ENCODE measurements at places on chromosomes 6 and 20.

GRCh38 chr20:7708782-7709181, 231.5 kb downstream of the HAO1 start:
- DNase-seq: no peak

DNA sequence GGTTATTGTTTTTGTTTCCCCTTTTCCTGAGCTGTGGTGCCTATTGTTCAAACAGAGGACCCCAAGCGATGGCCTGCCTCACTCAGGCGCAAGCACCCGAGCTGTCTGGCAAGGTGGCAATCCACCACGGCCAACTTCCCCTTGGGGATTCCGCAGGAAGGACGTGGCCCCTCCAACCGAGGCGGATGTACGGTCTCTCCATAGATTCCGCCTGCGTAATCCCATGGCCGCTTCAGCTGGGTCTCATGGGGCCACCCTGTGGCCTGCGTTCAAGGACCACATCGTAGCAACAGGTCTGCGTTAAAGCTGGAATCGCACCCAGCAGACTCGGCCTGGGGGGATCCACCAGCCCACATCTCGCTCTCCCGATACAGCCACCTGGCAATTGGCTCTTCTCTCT, 79.9 kb downstream of the CEBPB start:
- no peak for DNase-seq

GRCh38 chr6:151784441-151785214, 22.9 kb upstream of the ESR1 start:
- no peak for DNase-seq

DNA sequence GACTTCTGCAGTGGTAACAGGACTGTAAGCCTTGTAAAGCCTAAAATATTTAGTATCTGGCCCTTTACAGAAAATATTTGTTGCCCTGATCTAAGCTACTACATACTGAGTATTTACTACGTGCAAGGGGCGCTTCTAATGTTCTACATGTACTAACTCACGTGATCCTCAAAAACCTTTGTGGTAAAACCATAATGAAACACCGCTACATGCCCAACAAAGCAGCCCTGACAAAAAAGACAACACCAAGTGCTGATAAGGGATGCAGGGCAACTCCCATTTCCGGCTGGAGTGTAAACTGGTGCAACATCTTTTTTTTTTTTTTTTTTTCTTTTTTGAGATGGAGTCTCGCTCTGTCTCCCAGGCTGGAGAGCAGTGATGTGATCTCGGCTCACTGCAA, 85.0 kb downstream of the SULF2 start:
- no peak for DNase-seq

- no peak for DNase-seq
Measured at GRCh38 chr20:46388201-46388836, 18.1 kb downstream of the ELMO2 start.

DNA sequence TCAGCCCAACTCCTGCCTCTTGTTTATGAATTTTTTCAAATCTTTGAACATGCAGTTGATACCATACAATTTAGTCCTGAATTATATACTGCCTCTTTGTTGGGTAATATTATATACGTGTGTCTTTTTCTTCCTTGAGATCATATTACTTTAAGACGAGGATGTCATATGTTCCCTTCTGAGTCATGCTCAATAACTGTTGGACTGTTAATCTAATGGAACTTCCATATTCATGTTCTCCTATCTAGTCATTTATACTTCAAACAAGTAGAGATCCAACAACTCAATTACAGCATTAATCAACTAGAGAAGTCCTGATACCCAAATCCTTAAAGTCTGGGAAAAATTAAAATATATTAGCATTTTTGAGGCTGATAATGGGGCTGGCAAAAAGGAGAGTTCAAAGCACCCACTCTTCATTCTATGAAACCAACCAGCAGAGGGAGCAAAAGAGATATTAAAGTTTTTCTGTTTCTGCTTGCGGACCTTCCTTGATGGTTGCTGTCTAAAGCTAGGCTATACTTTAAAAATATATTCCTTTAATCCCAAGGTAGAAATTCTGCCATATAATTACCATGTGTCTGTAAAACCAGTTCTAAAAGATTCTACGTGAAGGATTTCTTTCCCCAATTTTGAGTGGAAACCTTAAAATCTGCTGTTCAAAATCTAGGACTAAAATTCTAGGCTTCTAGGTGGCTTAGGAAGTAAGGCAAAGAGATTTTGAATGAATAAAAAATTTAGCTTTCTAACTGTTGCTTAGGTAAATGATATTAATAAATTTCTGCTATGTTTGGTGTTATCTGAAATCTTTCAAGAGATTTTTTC, 498.9 kb downstream of the BCKDHB start:
- DNase-seq: no peak

GRCh38 chr20:51514249-51514648, 28.3 kb downstream of the NFATC2 start:
- no peak for DNase-seq

GRCh38 chr6:160831739-160832138, 129.7 kb downstream of the PLG start:
- DNase-seq: no peak

GRCh38 chr6:36098920-36099647, 31.2 kb upstream of the MAPK13 start:
- DNase-seq: peak; percentile 61

DNA sequence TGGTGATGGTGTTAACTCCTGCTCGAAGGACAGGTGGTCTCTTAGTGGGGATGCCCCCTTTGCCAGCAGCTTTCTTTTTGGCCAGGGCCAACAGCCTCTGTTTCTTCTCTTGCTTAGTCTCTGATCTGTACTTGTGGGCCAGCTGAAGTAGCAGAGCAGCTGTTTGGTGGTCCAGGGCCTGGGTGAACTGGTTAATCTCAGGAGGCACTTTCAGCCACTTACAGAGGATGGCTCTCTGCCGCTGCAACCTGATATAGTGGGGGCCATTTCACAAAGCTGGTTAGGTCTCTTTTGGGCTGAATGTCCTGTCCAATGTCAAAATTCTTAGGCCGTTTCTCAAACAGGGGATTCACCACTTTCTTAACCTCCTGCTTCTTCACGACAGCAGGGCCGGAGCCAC, 23.2 kb upstream of the LOC128125822 start:
- no peak for DNase-seq

DNA sequence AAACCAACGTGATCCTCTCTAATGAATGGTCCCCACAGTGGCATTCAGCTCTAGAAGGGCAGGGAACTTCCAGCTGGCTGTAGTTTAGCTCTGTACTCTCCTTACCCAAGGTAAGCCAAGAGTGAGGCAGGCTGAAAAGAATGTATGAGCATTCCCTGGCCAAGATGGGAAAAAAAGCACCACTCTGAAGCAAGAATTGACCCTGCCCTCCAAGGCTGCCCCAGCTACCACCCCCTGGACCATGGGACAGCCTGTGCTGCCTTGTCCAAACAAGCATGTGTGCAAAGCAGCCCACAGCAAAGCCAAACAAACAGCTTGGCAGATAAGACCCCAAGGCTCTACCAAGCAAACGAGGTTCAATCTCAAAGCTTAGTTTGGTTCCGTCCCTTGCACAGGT, 73.9 kb downstream of the GFOD1 start:
- no peak for DNase-seq

DNA sequence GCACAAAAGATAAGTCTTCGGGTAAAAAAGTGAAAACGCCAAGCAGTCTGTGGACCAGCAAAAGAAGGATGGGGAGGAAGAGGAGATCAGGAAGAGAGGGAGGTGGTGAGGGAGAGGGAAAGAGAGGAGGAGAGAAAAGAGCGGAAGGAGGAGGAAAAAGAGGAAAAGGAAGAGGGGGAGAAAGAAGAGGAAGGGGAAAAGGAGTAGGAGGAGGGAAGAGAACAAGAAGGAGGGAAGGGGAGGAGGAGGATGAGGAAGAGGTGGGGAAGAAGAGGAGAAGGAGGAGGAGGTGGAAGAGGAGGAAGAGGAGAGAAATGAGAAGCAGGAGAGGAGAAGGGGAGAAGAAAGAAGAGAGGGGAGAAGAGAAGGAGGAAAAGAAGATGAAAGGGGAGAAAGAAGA, 6.5 kb downstream of the LY86 start:
- DNase-seq: no peak

DNA sequence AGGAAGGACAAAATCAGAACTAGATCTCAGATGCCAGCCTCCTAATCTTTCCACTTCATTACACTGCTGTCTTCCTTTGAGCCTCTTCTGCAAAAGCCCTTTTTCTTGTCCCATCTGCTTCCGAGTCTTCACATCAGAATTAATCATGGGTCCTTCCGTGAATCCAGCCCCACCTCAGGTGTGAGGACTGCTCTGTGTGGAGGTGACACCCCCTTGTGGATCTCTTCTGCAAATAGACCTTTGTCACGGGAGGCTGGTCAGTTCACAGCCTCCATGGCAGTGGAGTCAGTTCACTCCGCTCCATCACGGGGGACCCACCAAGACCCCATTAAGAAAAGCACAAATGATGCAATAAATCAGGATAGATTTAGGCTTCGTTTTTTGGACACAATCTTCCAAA, 171.1 kb downstream of the ADAT2 start:
- DNase-seq: peak; percentile 70

- no peak for DNase-seq
Measured at GRCh38 chr6:169564453-169565240, 137.2 kb downstream of the WDR27 start.

- DNase-seq: peak; percentile 78
Measured at GRCh38 chr6:86856937-86857563, 80.3 kb upstream of the HTR1E start.

DNA sequence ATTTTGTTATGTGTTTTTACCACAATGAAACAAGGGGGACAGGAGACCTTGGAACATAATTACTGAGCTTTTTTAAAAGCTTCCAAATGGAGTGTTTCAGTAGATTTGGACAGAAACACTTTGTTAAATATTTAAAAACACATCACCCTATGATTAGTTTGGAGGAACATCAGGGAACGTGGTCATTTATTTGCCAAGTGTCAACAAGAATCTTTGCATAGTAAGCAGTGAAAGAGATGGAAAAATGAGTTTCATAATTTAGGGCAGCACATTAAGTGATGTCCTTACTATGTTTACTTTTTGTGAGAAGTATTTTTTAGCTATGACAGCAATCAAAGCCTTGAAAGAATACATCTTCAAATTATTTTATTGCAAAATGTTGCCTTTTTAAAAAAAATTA, 82.6 kb downstream of the PROKR2 start:
- DNase-seq: no peak

DNA sequence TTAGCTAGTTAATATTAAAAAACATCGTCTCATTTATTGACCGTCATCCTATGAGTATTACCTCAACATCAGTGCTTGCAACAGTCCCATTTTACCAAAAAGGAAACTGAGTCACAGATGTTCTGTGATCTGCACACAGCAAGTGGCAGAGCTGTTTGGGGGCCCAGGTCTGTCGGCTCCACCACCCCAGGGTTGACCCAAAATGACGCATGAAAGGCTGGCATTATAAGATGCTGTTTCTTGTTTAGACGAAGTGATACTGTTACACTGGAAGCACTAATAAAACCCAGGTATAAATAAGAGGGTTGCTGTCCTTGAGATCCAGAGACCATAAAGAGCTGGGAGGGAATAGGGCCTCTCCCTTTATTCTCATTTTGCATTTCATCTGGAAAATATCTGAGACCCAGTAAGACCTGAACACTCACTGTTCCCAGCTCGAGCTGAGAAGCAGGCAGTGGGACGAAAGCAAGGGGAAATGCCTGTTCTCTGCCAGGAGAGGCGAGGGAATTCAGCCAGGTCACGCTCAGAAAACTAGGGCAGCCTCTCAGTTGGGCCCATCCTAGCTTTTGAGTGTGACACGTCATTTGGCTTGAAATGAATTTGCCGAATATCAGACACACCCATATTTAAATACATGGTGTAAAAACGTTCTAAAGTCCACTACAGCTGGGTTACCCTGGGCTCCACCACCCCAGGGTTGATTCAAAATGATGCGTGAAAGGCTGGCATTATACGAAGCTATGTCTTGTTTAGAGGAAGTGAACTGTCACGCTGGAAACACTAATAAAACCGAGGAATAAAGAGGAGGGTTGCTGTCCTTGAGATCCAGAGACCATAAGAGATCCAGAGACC, 1.4 kb upstream of the MICAL1 start:
- no peak for DNase-seq

DNA sequence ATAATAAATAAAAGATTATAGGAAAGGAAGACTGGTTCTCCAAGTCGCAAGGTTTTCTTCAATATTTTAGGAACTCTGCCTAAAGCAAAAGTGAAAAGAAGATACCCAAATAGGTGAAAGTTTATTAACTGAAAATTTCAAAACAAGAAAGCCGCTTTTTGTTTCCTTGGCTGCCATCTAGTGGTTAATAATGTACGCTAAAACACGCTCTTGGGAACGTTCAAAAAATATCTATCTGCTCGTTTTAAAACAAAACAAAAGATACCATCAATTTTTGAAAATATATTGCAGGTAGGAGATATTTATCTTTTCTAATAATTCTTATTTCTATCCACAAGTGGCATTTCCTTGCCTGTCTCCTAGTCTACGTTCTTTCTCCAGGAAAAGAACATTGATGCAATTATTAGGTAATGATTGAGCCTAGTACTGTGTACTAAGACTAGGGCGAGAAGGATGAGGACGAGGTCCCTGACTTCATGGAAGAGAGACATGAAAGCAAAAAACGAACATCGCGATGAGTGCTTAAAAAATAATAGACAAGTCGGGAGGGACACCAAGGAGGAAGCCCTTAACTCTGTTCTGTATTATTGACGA, 97.2 kb downstream of the SPTLC3 start:
- DNase-seq: no peak

DNA sequence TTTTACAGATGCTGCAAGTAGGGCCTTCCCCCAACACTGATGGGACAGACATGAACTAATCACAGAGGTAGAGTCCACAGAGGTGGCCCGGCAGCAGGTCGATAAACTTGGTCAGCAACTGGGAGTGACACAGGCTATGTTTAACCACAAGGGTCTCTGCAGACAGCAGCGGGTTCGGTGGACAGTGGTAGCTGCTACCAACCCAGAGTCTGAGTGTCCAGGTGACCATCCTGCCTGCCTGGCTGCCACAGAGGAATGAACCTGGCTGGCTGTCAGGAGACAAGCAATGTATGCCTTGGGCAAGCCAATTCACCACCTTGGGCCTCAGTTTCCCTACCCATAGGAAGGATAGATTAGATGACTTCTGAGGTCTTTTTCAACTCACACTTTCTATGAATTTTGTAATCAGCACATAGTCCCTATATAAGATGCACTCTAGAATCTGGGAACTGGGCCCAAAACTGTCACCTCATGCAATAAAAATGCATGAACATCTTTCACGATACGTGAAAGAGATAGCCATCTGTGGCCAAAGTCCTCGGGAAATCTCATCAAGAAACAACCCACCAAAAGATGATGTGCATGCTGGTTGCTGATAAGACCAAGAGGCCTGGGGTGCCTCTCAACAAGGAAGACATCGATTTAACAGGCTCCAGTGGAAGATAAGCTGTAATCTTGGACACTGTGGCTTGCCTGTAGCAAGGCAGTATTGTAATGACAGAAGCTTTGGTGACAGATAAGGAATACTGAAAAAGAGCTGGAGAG, 30.5 kb downstream of the MDGA1 start:
- DNase-seq: no peak

All from endodermal cell (in vitro differentiated cells).